Left lung (tissue), 14 donors: ENCODE measurements at places on chromosomes 7 and 10.

DNA sequence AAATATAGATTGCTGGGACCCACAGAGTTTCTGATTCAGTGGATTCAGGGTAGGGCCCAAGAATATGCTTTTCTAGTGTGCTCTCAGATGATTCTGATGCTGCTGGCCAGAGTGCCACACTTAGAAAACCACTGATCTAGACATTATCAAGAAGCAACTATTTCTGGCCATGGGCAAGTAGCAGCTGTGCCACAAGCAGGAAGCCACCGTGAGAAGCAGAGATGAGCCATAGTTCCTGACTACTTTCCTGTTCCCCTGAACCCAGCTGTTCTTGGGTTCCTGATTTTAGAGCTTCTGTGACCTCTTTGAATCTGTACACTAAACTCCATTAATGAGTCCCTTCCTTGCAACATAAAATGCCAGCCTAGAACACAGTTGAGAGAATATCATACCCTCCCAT, 38.1 kb upstream of the PIK3AP1 start:
- H3K27me3 ChIP-seq: no peaks in the 10 kb centered on the region
- H3K4me1 ChIP-seq: peaks cover 5% of the 10 kb centered on the region
- DNase-seq: no peak
- no peaks in the 10 kb centered on the region for H3K36me3 ChIP-seq
- H3K27ac ChIP-seq: no peak overlapping the region

- peaks cover 55% of the 10 kb centered on the region for H3K36me3 ChIP-seq
- no peak for DNase-seq
- H3K27ac ChIP-seq: no peak overlapping the region
- H3K4me3 ChIP-seq: no peak overlapping the region
- H3K4me1 ChIP-seq: peaks cover 46% of the 10 kb centered on the region
These were observed 7.2 kb downstream of the ZKSCAN1 start for GRCh38 chr7:100022621-100023020.

DNA sequence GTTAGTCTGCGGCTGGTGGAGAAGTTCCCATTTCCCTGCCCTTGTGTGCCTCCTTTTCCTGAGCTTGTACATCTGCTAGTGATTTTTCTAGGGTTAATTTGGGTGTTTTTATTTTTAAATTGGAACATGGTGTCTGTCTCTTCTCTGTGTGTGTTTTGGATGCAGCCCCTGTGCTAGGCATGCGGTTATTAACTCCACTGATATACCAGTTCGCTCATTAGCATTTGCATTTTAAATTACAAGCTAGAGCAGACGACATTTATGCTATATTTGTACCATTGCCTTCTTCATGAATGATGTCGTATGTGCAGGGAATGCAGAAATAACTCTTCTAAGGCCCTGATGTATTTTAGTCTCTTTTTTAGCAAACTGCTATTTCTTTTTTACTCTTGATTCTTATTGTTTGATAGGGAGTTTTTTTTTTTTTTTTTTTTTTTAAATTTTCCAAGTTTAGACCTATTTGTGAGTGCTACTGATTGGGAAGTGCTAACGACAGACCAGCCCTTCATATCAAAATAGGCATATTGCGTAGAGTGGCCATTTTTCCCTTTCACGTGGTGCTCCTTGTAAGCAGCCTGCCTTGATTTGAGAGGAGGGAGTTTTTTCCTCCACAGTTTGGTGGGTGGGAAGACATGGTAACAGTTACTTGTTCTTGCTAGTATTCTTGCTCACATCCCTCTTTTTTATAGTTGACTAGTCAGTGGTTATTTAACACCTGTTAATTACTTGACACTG, 89.6 kb downstream of the LRRC4 start:
- H3K36me3 ChIP-seq: no peaks in the 10 kb centered on the region
- no peak for DNase-seq
- H3K4me1 ChIP-seq: no peaks in the 10 kb centered on the region
- no peak overlapping the region for H3K4me3 ChIP-seq
- no peaks in the 10 kb centered on the region for H3K27me3 ChIP-seq

DNA sequence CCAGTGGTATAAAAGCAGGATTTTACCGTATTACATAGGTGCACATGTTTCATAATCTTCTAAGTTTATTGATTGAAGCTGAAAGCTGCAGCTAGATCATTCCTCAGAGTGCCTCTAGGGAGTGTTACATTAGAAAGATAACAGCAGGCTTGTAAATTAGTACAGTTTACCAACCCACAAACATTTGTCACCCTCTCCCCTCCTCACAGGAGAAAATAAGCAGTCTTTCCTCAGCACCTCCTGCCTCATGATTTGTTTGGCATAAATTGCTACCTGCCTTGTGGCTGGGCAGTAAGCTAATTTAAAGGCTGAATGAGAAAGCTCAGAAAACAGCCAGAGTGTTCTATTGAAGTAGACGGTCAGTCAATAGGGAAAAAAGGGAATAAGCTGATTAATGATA, 74.2 kb downstream of the NXPH1 start:
- H3K36me3 ChIP-seq: no peaks in the 10 kb centered on the region
- H3K4me1 ChIP-seq: no peaks in the 10 kb centered on the region
- H3K4me3 ChIP-seq: no peak overlapping the region
- no peak overlapping the region for H3K27ac ChIP-seq
- no peak for DNase-seq

DNA sequence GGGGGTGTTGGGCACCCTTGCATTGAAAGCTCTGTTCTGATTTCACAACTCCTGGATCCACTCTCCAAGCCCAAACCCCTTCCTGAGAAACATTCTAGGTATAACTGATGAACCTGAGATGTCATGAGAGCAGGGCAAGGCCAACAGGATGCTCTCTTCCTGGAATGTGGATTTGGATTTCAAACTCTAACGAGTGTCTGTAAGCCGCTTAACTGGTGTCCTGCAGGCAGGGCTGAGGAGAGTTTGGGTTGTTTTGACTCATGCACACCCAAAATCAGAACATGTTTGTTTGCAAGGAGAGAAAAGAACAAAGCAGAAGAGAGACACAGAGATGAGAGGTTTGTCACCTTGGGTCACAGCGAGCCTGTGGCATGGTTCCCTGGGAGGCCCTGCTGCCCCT, 24.6 kb upstream of the AKR1E2 start:
- H3K4me3 ChIP-seq: no peak overlapping the region
- no peaks in the 10 kb centered on the region for H3K27me3 ChIP-seq
- H3K36me3 ChIP-seq: no peaks in the 10 kb centered on the region
- H3K27ac ChIP-seq: no peak overlapping the region

DNA sequence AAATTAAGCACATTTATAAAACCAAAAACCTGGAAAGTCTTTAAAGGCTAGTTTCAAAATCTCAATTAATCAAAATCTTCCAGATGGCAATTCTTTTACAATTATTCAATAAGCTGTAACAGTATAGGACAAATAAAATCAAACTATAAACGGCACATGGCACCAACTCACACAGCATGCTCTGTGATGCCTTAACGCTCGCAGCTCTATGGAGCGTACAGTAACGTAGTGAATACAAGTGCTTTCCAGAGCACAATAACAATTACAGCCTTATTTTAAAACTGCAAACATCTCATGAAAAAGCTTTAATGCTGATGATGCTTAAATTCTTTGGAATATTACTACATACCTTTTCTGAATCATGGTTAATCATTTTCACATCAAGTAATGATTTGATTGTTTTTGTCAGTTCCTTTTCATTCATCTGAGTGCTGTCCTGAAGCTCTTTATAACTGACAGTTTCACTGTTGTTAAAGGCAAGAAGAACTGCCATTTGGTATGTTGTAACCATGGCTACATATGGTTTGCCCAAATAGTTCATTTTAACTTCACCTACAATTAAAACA, 74.2 kb downstream of the CUL2 start:
- H3K4me1 ChIP-seq: no peaks in the 10 kb centered on the region
- no peak overlapping the region for H3K4me3 ChIP-seq
- DNase-seq: no peak
- H3K27ac ChIP-seq: no peak overlapping the region

DNA sequence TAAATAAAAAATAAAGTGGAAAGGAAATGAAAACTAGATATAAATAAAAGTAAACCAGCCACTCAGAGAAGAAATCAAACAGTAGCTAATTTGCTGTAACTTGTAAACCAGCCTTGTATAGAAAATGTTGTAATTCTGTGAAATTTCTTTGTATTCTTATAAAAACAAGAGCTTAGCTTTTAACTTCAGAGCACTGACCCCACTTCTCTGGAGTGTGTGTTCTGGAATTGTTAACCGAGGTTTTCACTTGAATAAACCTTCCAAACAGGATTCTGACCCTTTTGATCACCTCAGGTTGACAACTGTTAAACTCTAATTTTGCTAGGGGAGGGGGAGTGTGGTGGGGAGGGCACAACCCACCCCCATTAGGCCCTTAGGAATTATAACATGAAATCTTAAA, 151.9 kb upstream of the TRIM24 start:
- H3K4me1 ChIP-seq: no peaks in the 10 kb centered on the region
- H3K4me3 ChIP-seq: no peak overlapping the region
- no peaks in the 10 kb centered on the region for H3K27me3 ChIP-seq

- peaks cover 4% of the 10 kb centered on the region for H3K4me1 ChIP-seq
- H3K27me3 ChIP-seq: no peaks in the 10 kb centered on the region
- H3K4me3 ChIP-seq: no peak overlapping the region
- DNase-seq: no peak
- no peaks in the 10 kb centered on the region for H3K36me3 ChIP-seq
- H3K27ac ChIP-seq: no peak overlapping the region
These were observed 132.2 kb downstream of the CD36 start for GRCh38 chr7:80770675-80771081.

DNA sequence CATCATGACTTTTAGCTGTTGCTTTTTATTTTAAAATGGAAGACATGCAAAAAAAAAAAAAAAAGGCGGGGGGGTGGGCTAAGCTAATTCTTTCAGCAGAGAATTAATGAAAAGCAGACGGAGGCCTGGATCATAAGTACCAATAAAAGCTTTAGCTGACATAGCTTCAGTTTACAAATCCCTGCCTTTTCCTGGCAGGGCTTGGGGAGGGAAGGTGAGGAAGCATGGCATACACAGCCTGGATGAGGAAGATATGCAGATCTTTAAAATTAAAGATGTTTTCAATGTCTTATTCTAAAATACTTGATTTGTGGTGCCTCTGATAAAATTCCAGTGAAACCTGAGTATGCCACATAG, 57.0 kb downstream of the ICA1 start:
- H3K36me3 ChIP-seq: no peaks in the 10 kb centered on the region
- no peaks in the 10 kb centered on the region for H3K4me1 ChIP-seq
- no peaks in the 10 kb centered on the region for H3K27me3 ChIP-seq
- no peak overlapping the region for H3K27ac ChIP-seq

DNA sequence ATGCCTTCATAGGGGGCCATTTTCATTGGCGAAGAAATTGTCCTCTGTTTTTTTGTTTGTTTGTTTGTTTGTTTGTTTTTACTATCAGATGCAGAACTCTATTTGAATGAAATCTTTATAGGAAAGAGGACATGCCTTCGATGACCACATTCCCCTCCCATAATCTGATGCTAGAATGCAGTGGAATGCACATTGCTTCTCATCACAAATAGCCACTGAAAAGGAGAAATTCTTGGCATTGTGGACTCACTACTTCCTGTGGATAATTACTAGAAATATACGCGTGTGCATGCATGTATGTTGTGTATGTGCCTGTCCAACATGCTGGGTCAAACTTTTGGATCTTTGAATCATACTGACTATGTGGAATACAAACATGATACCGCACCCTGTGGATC, 70.5 kb upstream of the SFMBT2 start:
- H3K27ac ChIP-seq: no peak overlapping the region
- peaks cover 26% of the 10 kb centered on the region for H3K4me1 ChIP-seq
- no peaks in the 10 kb centered on the region for H3K27me3 ChIP-seq
- no peaks in the 10 kb centered on the region for H3K36me3 ChIP-seq
- H3K4me3 ChIP-seq: no peak overlapping the region
- no peak for DNase-seq

- DNase-seq: no peak
- H3K27ac ChIP-seq: no peak overlapping the region
- H3K4me1 ChIP-seq: no peaks in the 10 kb centered on the region
- peaks cover 92% of the 10 kb centered on the region for H3K36me3 ChIP-seq
- H3K4me3 ChIP-seq: no peak overlapping the region
- no peaks in the 10 kb centered on the region for H3K27me3 ChIP-seq
These were observed 11.9 kb upstream of the ERVW-1 start for GRCh38 chr7:92489634-92490033.

DNA sequence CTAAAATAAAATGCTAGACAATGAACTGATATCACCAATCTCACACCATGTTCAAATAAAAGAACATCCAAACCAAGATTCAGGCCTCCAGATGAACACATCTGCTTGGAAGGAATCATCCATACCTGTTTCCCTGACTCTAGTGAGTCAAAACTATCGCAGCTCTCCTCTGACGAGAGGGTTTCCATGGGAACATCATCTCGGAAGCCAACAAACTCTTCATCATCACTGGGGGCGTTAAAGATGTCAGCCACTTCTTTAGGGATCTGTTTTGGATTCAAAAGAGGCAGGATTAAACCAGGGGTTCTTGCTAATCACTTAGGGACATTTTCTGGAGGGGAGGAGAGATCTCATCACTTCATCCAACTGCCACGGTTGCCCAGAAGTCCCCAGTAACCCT, 29.1 kb downstream of the CDCA7L start:
- H3K4me3 ChIP-seq: no peak overlapping the region
- H3K27ac ChIP-seq: no peak overlapping the region
- no peak for DNase-seq
- no peaks in the 10 kb centered on the region for H3K27me3 ChIP-seq
- peaks cover 24% of the 10 kb centered on the region for H3K36me3 ChIP-seq
